ENCODE measurements at places on chromosomes 6 and 20.

GRCh38 chr6:1395506-1395905 lies 6.1 kb downstream of the FOXF2 start:
- DNase-seq = no peak

- no peak for DNase-seq
Measured at GRCh38 chr6:80151635-80152034, 45.2 kb downstream of the BCKDHB start.

GRCh38 chr6:161056451-161056850 lies 64.9 kb downstream of the MAP3K4 start:
- no peak for DNase-seq

- no peak for DNase-seq
Measured at GRCh38 chr20:12575352-12576095, 433.2 kb upstream of the SPTLC3 start.

- DNase-seq = no peak
Measured at GRCh38 chr20:62147125-62147524, 3.6 kb downstream of the SS18L1 start.

DNA sequence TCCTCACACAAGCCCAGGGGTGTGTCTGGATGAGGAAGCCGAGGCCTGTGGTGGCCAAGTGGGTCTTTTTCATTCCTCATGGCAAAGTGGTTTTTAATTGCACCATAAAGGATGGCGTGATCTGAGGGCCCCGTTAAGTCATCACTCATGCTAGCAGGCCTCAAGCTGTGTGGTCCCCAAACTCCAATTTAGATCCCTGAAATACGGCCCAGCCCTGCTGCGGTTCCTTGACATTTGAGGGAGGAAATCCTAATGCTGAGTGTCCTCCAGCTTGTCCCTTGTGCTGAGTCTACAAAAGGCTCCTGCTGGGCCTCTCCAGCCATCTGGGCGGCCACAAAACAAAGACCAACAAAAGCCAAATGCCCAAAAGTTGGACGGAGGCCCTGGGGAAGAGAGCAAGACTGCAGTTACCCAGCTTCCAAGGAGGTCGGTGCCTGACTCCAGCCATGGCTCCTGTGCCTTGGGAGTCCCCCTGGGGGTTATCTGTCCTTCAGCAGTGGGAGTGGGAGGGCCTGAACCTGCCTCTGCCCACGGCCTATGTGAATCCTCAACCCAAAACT lies 162.3 kb upstream of the PDE10A start:
- no peak for DNase-seq

GRCh38 chr6:17816921-17817611 lies 110.3 kb upstream of the NUP153 start:
- no peak for DNase-seq

GRCh38 chr6:146361128-146361924 lies 182.3 kb upstream of the RAB32 start:
- no peak for DNase-seq

DNA sequence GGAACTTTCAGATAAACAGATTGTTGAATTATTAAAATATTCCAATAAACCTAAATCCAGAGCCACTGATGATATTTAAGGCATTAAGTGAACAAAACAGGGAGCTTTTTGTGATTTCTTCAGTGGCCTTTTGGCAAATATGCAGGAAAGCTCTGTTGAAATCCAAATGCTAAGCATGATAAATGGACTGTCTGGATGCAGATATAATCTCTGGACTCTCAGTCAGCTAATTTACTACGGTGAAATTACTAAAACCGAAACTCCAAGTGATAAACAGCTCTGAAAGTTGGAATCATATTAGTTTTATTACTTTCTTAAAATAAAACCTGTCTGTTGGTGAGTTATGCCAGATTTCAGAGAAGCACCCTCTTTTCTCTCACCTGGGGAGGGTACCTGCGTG lies 120.3 kb downstream of the IMPG1 start:
- DNase-seq = no peak

GRCh38 chr6:17022604-17023003 lies 79.2 kb upstream of the STMND1 start:
- DNase-seq = no peak

DNA sequence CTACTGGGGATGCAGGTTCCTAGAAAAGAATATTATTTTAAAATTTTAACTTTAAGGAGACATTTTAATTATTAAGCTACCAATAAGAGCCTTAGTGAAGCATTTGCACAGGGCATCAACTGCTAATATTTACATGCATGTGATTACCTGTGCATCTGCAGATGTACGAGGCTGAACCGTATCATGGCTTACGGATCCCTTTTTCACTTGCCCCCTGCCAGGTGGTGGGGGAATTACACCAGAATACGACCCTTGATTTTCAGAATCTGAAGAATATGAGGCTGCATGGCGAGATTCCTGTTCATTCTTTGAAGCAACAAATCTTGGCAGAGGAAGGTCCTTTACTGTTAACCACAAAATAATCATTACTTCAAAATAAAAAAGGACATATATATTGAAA lies 42.7 kb downstream of the REPS1 start:
- no peak for DNase-seq

DNA sequence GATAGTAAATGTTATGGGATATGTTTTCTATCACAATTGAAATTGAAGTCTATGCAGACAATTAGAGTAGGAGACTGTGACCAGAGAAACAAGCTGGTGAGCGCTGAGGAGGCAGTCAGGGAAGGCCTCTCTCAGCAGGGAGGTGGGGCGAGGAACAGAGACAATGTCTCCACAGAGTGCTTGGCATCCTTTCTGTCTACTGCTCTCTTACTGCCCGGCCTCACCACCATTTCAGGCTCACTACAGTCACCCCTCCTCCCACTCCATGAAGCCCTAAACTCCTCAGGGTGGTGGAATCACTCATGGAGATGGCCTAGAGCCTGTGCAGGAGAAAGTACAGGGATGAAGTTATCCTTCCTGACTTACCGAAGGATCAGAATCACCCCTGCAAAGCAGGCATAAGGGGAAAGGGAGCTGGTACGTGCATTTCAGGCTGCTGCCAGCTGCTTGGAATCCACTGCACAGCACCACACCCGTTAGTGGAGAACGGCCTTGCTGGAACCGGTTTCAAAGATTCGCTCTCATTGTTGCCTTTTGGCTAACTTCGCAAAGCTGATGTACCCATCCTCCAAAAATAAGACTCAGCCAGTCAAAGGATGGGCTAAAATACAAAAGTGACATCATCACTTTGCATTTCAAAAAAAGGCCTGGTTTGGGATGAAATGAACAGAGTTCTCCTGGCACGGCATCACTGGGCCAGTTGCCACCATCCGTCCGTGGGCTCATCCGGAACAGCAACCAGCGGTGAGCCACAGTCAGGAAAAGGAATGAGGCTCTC lies 67.3 kb downstream of the SLC22A23 start:
- DNase-seq = no peak

- DNase-seq = no peak
Measured at GRCh38 chr6:166640342-166641043, 13.4 kb upstream of the RPS6KA2 start.

DNA sequence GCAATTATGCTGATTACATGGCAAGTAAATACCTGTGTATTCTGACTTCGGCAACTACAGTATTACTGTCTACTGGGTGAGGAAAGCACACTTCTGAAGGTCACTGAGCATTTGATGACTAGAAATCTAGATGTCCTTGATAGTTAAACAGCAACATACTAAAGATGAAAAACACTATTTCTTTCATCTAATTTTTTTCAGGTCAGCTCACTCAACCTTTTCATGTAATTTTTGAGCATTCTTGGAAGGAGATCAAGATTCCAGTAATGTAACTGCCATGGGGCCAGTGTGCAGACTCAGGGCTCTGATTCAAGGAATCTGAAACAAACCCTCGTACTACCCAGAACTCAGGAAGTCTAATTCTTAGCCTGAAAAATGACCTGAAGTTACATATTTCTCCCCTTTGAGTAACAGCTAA lies 222.6 kb upstream of the TAB2 start:
- no peak for DNase-seq

GRCh38 chr20:57482148-57482547 lies 42.8 kb downstream of the CTCFL start:
- DNase-seq = no peak

- no peak for DNase-seq
Measured at GRCh38 chr20:60283281-60283680, 325.1 kb downstream of the CDH26 start.

DNA sequence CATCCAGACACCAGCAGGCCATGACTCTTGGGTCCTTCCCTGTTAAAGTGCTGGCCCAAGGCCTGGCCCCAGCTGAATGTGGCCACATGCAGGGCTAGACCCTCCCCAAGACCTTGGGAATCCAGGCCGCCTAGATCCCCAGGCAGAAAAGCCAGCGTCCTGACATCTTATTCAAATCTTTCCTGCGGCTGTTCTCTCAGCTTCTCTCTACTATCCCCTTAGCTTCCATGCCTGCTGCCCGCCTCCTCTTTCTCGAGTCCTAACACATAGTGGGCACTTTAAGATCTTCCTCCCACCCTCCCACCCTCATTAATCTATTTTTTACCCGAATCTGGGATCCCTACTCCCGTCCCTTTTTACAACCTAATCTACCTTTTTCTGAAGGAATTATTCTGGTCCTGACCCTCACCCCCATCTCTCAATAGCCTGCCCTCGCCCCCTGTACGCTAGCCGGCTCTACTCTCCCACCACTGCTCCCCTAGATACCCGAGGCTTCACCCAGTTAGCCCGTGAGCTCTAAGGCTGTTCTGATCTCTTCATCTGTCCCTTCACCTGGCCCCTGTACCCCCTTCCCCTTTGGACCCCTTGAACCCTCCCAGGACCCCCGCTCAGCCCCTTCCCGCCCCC lies at the start of gene CCHCR1:
Gene CCHCR1, minus strand, starts transcription at position 290 of the 627 bp plus-strand sequence. Its CDS starts 202 bp downstream, at position 88.
- no peak for DNase-seq

DNA sequence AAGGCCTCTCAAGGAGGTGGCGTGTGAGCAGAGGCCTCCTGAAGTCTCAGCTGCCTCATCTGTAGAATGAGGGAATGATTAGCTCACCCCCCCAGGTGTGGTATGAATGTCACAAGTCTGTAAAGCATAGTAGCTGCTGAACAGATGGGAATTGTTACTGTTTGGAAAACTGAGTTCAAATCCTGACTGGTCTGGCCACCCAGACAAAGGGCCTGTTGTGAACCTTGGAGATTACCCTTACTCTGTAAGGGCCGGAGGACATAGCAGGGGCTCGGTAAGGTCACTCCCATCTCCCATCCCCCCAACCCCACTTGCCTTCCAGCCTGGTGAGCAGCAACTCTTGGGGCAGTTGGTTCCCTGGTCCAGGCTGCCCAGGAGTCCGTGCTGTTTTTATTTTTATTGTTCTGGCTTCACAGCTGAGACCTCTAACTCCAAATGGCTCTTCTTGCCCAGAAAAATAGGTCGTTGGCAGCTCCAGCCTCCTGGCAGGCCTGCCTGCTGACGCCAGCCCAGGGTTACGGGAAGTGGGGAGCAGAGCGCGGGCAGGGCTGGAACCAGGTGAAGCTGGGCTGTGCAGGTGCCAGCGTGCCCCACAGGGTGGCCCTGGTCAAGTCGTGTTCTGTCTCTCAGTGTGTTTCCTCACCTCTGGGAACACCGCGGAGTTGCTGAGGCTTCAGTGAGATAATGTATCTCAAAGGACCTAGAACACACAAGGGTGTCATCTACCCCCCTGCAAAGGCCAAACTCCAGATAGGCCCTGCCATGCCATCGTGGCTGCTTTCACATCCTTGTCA lies 4.5 kb upstream of the SIRPA start:
- no peak for DNase-seq

- no peak for DNase-seq
Measured at GRCh38 chr6:108133594-108134179, 32.1 kb upstream of the NR2E1 start.

GRCh38 chr20:1165941-1166340 lies 18.8 kb downstream of the TMEM74B start:
- DNase-seq = no peak

- DNase-seq = no peak
Measured at GRCh38 chr6:75230484-75231325, 12.9 kb downstream of the COX7A2 start.

DNA sequence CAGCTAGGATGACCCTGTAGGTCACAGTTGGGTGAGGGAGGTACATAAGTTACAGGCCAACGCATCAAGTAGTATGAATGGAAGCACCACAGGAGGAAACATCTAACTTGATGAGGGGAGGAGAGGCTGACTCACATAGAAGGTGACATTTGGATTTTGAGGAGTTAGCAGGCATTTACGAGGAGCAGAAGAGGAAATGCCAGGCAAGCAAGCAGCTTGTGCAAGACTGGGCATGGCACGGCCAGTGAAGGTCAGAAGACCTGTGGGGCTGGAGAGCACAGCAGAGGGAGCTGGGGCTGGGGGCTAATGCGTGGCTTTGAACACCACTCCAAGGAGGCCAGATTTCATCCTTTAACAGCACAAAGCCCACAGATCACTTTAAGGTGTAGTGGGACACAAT lies 37.8 kb downstream of the MUC22 start:
- no peak for DNase-seq

GRCh38 chr6:89727501-89727900 lies 89.0 kb upstream of the LYRM2 start:
- DNase-seq = no peak

- DNase-seq = no peak
Measured at GRCh38 chr6:20927130-20927860, 393.0 kb downstream of the CDKAL1 start.

DNA sequence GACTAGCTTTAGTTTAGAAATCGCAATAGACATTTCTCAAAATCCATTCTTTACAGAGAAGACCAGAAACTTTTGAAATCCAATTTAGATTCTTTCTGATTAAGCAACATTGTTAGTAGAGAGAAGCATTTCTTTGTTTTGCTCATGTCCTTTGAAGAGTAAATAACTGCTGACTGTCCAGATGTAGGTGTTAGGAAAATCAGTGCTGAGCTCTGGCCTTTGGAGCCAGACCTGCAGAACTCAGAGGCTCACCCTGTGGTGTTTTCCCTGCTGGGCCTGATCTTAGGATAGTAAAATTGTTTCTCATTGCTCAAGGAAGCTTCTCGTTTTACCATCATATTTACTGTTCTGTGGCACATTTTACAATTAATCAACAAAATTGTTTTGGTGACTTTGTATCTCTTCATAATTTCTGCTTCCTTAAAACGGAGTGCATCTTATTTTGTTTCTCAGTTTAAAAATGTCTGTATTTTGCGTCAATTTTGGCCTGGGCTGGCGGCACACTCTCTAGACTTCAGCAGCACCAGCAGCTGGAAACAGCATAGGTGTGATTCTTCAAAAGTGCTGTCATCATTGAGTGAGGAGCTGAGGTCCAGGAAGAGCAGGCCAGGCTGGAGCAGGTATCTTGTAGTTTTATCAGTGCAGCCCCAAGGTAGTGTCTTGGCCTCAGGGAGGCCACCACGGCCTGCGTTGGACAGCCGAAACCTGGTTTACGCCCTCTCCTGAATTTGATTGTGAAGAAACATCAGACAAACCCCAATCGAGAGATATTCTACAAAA lies 8.3 kb upstream of the ZDHHC14 start:
- DNase-seq = no peak

- no peak for DNase-seq
Measured at GRCh38 chr6:15305496-15305895, 59.6 kb downstream of the JARID2 start.

All from activated CD8-positive, alpha-beta memory T cell treated with anti-CD3 and anti-CD28 coated beads for 48 hours (primary cell).